Tibial nerve (tissue), 4 donors: ENCODE measurements at places on chromosomes 7 and 10. TPM values are rescaled to one million over a fixed set of nuclear protein-coding genes. Genes with fewer than 3 reads are reported as not detected.

Gene SPDYE8
- total RNA-seq, result not detected

Gene VPS37D
- 2.7 TPM for total RNA-seq

DNA sequence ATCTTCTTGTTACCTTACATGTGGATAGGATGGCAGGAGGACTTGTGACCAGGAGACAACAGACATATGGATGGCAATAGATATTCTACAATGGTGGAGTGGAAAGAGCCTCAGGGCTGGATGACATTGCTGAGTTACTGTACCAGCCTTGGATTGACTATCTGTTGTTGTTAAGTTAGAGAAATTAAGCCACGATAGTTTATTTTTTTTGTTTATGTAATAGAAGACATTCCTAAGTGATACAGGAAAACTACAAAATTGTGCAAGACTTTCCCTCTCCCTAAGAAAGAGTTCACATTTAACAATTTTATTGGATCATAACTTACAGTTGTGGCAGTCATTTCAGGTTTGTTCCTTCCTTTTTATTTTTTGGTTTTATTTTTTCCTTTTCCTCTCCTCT, 230.7 kb upstream of the CACNA2D1 start:
- H3K27ac ChIP-seq, result no peak overlapping the region
- H3K4me3 ChIP-seq, result no peak overlapping the region
- H3K4me1 ChIP-seq, result no peaks in the 10 kb centered on the region
- no peaks in the 10 kb centered on the region for H3K27me3 ChIP-seq

DNA sequence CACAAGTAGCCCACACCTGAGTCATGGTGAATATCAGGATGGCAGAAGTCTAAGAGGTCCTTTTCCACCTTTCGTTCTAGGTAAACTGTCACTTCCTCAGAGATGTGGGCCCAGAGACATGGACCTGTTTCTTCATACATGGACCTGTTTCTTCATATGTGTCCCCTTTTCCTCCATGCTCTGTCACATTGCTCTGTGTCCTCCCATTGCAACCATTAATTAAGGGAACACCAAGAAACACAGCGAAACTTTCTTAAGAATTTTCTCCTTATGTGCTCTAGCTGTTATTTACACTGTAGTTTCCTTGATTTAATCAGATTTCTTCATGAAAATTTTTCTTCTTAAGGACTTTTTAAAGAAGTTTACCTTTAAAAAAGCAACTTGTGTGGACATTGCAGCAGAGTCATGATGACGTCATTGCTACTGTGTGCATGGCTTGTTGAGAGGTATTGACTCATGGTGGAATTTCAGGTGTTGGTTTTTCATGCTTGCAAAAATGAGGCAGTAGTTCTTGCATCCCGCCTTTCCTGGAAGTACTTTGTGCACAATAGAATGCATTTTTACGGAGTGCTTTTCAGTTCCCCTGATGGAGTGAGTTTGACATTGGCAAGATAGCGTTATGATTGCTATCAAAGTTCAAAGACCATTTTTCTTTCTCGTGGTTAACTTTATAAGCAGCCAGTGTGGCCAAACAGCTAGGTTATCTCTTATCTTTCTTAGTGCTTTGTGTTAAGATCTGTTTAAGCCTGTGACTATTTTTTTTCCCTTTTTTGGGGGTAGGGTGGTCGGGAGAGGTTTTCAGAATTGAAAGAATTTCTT, 37.7 kb downstream of the CFAP58 start:
- DNase-seq, result no peak
- H3K4me3 ChIP-seq, result no peak overlapping the region
- H3K36me3 ChIP-seq, result no peaks in the 10 kb centered on the region
- no peaks in the 10 kb centered on the region for H3K27me3 ChIP-seq
- no peak overlapping the region for H3K27ac ChIP-seq
- H3K4me1 ChIP-seq, result no peaks in the 10 kb centered on the region

- H3K4me3 ChIP-seq, result no peak overlapping the region
- H3K27me3 ChIP-seq, result no peaks in the 10 kb centered on the region
- DNase-seq, result no peak
- H3K36me3 ChIP-seq, result no peaks in the 10 kb centered on the region
- no peak overlapping the region for H3K27ac ChIP-seq
Observed at GRCh38 chr10:50398381-50398780, 147.1 kb upstream of the ASAH2 start.

DNA sequence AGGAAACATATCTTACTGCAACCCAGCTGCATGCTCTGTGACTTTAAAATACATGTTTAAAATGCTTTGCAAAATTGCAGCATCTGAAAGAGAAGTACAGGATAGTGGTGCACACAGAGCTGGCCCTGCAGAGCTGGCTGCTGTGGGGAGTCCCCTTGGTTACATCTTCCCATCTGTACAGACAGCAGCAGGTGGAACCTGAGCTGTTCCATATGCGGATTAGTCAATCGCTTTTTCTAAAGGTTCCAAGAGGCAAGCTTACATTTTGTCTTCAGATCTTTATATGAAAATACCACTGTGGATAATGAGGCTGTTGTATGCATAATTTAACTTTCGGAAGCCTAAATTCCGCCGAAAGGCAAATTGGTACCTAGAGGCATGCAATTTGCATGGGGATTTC, 444.1 kb downstream of the NRG3 start:
- no peak overlapping the region for H3K27ac ChIP-seq
- no peaks in the 10 kb centered on the region for H3K4me1 ChIP-seq
- H3K4me3 ChIP-seq, result no peak overlapping the region
- no peaks in the 10 kb centered on the region for H3K27me3 ChIP-seq
- H3K36me3 ChIP-seq, result no peaks in the 10 kb centered on the region
